Kasumi-1 (cell line): ENCODE measurements at places on chromosomes 4 and X.

- no peak for DNase-seq
Observed at GRCh38 chr4:54107951-54108748, 8.2 kb downstream of the GSX2 start.

DNA sequence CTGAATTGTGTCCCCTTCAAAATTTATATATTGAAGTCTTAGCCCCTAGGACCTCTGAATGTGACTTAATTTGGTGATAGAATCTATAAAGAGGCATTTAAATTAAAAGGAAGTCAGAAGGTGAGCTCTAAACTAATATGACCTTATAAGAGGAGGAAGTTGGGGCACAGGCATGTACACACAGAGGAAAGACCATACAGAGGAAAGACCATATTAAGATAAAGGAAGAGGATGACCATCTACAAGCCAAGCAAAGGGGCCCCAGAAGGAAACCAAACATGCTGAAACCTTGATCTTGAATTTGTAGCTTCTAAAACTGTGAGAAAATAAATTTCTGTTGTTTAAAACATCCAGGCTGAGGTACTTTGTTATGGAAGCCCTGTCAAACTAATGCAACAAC, 26.9 kb upstream of the CYBB start:
- peak; percentile 50 for DNase-seq

- DNase-seq: no peak
Observed at GRCh38 chr4:141427726-141428296, 207.1 kb downstream of the ZNF330 start.

- DNase-seq: no peak
Observed at GRCh38 chr4:151540728-151541388, 131.9 kb downstream of the FHIP1A start.

GRCh38 chrX:2559124-2559523, 58.3 kb upstream of the DHRSX start:
- DNase-seq: no peak

DNA sequence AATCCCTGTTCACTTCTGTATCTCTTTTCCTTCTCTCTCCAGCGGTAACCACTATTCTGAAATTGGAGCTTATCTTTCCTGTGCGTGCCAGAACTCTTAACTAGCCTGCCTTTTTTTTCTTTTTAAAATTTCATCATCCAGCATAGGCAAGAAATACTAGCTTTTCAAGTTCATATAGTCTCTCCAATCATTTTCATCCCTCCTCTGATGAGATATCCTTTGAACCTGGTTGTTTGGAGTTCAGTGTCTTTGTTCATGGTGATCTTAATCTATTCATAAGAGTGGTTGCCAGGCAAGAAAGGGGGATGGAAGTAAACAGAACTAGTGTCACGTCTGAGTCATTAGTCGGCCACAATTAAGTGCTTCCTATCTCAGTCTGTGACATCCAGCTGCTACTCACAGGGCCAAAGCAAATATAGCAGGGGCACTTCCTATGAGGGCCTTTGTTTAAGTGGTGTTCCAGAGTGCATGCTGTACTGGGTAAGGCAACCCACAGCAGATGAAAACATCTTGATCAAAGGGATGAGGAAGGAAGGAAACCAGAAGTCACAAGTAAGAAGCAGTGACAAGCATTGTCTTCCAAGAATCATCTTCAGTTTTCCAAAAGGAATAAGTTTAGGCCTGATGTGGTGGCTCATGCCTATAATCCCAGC, 56.4 kb upstream of the XIAP start:
- DNase-seq: peak; percentile 74

- no peak for DNase-seq
Observed at GRCh38 chrX:46860557-46860956, 23.7 kb downstream of the RP2 start.

DNA sequence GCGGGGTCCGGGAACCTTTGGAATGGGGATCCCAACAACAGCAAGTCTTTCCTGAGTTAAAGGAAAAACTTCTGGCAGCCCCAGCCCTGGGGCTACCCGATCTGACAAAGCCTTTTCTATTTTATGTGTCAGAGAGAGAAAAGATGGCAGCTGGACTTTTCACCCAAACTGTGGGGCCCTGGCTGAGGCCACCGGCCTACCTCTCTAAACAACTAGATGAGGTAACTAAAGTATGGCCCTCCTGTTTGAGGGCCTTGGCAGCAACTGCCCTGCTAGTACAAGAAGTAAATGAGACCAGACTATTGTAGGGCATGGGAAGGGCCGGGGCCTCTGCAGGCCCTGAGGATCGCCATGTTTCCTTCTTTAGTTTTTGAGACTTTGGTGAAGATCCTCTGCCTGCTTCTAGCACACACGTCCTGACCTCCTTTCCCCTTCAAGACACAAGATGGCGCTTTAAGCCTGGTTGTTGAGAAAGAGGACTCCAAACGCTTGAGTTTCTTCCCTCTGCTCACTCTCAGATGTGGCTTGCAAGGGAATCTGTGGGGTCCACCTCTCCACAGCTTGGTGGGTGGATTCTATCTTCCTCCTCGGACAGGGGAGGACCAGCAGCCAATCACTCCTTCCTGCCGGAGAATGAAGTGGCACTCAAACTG, 18.5 kb upstream of the DRD5 start:
- DNase-seq: peak; percentile 91
